Fibroblast of the conjunctiva (primary cell): ENCODE measurements at places on chromosomes 7 and 10.

GRCh38 chr7:47379629-47380324 is 202.1 kb downstream of the TNS3 start:
- no peak for DNase-seq

DNA sequence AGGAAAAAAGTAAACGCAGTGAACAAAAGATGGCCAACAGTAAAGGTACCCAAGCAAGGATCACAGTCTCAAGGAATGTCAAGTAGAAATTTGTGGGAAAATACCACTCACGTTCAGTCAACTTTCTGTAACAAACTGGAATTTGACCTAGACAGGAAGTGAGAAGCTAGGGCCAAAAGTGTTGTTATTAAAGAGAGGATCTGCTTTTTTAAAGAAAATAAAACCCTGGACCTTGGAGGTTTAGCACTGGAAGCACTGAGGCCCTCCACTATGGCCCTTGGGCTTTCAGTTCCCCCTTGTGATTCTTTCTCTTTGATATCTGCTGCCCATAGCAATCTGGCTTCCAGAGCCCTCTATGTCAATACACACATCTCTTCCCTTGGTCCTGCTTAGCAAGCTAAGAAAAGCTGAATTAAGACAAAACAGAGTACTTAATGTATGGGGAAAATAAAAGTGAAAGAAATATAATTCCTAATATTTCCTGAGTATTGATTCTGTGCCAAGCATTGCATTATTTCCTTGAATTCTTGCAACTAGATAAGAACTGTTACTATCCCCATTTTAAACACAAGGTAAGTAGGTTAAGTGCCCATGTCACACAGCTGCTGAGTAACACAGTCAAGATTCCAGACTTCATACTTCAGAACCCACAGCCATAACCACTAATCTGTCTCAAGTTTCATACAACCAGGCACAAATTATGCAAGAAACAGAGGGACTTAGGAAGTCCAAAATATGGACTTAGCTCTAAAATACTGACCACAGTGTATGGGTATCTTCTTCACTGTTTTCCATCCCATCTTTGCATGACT is 2.6 kb upstream of the ZNF438 start:
- DNase-seq = peak; percentile 86

GRCh38 chr7:151389768-151390597 is 19.9 kb downstream of the WDR86 start:
- DNase-seq = no peak

GRCh38 chr7:45048748-45049147 is 40.0 kb downstream of the NACAD start:
- DNase-seq = no peak
